ENCODE measurements at places on chromosomes 6 and 20.

DNA sequence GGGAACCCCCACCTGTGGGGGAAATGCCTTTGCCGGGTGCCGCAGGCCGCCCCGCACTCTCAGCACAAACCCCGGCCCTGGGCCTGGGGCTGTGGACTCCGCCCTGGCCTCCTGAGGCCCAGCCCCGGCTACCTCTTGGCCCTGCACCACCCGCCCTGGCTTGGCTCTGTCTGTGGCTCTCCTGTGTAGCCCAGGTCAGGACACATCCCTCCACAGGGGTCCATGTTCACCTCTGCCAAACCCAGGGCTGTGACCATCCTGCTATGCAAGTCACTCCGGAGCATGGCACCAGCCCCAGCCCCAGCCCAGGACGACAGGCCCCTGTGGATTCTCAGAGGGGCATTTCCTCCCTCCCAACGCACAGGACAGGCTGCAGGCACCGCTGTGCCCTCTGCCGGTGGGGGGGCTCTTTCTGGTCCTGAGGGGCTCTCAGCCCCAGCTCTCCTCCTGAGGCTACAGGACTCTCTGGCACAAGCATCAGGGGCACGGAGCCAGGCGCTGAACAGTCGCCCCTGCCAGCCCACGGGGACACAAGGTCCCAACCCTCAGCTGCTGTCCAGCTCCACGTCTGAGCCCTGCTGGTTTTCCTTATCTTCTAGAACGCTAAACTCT is 45.7 kb downstream of the TAF4 start:
- no peak for DNase-seq

GRCh38 chr6:43579171-43579570 is 3.2 kb downstream of the POLH start:
- DNase-seq, result no peak

- DNase-seq, result no peak
Observed at GRCh38 chr6:44898296-44898930, 429.7 kb upstream of the RUNX2 start.

- DNase-seq, result no peak
Observed at GRCh38 chr6:113888956-113889630, 31.9 kb downstream of the MARCKS start.

DNA sequence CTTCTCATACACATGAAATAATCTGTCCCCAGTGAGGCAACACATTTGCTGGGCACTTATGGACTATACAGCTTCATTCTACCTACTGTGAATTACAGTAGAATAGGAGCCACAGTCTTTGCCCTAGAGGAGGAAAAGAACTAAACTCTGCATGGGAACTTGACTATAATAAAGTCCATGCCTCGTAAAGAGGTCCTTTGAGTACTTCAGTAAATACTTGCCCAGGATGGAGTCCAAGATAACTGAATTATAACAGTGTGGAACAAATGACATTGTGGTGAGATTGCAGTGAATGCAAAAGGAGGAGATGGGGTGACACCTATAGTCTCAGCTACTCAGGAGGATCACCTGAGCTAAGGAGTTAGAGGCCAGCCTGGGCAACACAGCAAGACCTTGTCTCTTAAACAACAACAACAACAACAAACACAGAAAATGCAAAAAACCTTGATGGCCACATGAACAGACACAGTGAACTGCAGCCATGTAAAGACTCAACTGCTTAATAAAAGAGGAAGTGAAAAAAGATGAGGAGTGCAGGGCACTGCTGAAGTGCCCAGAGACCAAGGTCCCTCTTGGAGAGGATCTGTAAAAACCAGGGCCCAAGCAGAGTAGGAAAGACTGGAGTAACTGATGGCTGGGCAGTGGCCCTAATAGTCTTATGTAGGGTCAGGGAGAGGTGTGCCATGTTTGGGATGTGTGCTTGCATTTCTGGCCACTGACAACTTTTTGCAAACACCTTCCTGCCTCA is 3.7 kb downstream of the MRPS18A start:
- no peak for DNase-seq

DNA sequence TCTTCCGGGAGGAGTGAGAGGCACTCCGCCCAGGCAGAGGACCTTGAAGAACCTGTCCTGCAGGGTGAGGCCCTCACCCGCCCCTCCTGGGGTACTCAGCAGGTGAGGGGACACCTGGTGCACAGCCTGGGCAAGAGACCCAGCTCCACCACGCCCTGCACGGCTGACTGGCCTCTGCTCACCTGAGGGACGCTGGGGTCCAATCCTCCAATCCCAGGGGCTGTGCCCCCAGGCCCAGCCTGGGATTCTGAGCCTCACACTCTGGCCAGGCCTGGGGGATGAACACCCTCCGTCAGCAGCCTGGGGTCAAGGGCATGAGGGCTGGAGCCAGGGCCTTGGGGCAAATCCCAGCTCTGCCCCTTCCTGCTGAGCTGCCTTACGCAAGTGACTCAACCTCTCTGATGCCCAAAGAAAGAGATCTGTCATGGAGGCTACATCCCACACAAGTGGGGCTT is 149.9 kb upstream of the PTPN1 start:
- DNase-seq, result no peak

GRCh38 chr20:4243071-4243470 is 227.7 kb upstream of the RNF24 start:
- DNase-seq, result no peak

- no peak for DNase-seq
Observed at GRCh38 chr6:163599136-163599535, 184.6 kb downstream of the QKI start.

DNA sequence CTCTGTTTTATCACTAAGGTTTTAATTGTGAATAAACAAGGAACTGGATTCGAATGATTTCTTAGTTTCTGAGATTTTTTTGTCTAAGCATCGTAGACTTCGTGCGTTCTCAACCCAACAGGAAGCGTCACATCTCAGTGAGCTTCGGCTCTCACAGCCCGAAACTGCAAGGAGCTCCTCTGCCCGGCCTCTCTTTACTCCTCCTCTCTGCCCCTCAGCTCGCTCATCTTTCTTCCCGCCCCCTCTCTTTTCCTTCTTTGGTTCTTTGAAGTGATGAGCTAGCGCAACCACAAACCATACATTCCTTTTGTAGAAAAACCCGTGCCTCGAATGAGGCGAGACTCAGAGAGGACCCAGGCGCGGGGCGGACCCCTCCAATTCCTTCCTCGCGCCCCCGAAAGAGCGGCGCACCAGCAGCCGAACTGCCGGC is 480 bp upstream of the NT5E start:
- no peak for DNase-seq

DNA sequence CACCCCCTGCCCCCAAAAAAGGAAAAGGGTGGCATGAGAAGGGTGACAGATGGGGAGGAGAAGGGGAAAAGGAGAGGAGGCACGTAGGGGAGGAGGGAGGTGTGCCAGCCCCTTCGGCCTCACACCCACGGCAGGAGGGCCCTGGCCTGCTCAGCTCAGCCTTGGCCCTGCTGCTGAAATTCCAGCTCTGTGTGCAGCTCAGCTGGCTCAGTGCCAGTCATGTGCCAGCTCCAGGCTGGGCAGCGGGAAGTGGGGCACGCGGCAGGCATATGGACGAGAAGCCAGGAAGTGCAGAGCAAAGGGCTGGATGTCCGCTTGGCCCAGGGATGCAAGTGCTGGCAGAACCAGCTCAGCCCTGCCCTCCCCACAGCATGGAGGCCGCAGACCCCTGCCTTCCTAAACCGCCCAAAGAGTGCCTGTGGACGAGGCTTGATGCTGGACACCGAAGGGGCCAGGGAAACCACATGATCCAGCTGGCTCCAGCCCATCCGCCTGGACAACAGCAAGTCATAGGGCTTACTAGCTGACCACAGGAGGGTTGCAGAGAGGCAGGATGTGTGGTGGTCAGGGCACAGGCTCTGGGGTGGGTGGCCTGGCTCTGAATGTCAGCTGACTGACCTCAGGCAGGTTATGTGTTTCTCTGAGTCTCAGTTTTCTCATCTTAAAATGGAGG is 60.2 kb downstream of the NOL4L start:
- DNase-seq, result no peak
